ENCODE measurements at places on chromosomes 7 and 10.

DNA sequence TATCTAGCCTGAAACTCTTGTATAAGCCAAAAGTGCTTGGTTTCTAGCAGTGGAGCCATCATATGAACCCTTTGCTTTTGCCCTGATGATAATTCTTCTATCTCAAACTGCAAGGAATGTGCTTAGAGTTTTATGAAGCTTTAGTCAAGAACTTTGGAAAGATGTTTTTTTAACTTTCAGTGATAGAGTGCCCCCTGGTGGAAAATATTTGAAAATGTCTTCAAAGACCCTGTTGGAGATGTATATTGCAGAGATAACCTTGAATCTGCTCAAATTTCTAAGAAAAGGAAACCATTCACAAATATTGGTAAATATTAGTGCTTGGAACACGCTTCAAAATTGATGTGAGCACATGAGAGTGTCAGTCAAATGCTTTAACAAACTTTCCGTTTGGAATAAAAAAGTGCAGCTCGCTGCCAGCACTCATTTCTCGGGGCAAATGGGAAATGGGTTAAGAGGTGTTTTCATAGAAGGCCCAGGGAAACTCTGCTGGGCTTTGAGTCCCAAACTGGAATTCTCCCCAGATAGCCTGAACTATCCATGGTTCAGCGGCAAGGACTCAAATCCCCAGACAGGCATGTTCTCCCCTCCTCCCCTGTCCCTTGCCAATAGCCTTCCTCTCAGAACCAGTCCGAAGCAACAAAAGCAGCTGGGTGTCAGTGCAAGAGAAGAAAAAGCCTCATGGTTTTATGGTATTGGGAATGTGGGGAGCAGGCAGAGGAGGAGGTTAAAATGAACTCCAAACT lies 129.3 kb downstream of the MYOF start:
- peak; percentile 72 for DNase-seq

DNA sequence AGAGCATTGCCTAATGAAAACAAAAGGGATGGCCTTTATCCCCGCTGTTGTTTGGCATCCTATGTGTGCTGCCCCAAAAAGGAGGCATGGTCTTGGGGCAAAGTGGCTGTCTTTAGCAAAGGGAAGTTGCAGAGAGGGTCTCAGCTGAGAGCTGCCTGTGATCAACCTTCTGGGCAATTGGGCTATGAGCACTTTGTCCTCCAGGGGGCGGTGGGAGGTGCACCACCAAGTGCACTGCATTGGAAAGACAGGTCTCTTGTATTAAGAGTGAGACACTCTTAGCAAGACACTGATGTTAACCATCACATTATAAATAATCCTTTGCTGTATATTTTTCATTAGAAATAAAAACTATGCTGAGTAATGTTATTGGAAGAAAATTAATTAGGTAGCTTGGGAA lies 314.8 kb downstream of the POM121L12 start:
- DNase-seq = no peak

- DNase-seq = no peak
Measured at GRCh38 chr7:158473221-158473620, 114.4 kb downstream of the PTPRN2 start.

DNA sequence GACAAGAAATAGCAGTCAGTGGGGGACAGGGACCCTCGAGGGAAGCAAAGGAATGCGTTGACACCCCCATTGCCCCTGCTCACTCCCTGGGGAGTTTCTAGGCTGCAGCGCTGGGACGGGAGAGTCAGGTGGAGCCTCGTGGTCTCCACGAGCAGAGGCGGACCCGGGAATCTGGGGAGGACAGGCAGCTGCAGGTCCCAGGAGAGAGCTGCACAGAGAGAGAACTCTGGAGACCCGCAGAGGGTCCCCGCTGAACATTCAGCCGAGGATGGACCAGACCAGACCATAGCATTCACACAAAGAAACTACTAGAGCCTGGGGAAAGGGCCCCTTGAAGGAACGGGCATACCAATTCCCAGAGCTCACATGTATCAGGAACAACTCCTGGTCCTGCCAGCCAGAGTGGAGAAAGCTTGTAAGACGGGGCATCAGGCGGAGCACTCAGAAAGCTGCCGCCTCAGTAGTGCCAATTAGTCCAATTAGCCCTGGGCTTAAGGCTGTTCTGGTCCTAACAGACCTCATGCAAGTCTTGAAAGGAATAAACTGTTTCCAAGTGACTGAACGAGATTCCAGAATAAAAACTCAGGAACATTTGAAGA lies 966.7 kb upstream of the ZNF722 start:
- DNase-seq = no peak

DNA sequence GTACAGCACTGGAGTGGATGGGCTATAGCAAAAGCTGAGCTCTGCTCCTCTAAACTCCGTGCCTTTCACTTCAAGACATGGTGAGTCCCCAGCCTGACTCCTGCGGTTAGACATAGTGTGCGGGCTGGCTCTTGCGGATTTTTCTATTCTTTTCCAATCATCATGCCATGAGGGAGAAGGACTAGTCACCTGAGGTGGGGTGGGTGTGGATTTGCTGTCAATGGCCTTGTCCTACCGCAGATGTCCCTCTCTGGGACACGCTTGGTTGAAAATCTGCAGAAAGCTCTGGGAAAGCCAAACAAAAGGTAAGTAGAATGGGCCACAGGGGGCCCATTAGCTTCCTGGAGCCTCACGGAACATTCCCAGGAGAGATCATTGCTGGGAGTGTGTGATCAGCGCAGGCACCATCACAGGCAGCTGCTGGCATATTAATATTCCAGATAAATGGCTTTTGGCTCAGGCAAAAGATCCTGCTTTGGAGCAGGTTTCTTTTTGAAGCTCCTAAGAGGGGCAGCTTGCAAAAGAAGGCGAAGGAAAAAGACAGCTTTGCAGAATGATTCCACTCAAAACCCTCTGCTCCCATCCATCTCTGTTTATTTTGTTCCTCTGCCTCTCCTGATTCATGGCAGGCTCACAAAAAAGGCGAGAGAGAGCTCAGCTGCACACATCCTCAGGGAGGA lies 509.0 kb upstream of the ZMIZ1 start:
- no peak for DNase-seq

DNA sequence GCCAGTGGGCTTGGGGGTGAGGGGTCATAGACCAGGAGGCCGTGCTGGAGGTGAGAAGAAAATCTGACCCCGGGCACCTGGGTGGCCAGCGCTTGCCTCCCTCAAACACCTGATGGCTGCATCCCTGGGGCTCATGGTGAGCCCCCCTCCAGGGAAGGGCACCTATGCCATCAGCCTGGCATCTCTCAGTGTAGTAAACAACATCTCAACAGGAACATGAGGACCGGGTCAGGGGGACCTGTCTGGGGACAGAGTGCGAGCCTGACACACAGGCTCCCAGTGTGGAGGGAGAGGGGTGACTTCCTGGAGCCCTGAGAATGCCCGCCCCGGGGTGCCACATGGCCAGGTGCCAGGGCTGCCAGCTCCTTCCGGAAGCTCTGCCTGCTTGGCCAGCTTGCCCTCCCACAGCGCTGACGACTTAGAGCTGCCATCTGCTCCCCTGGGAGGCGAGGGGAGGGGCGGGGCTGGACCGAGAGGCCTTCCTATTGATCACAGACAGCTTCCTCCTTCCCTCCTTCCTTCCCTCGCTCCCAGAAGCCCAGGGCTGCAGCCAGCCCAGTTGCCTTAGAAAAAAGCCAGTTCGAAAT lies 12.3 kb downstream of the STX1A start:
- DNase-seq = no peak

DNA sequence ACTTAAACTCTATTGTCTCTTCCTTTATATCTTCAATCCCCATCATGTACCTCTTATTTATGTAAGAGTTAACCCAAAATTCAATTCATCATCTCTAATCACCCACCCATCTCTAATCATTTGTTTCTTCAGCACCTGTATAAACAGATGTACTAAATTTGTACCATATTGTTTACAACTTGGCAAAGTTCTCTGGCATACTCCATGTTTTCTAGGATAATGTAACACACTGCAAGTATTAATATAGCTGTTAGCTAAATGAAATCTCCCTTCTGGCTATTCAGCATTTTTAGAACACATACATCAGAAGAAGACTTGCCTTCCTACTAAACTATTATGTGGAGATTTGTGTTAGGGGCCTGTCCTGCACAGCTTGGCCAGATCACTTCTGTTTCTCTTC lies 33.1 kb downstream of the MALSU1 start:
- peak; percentile 53 for DNase-seq

DNA sequence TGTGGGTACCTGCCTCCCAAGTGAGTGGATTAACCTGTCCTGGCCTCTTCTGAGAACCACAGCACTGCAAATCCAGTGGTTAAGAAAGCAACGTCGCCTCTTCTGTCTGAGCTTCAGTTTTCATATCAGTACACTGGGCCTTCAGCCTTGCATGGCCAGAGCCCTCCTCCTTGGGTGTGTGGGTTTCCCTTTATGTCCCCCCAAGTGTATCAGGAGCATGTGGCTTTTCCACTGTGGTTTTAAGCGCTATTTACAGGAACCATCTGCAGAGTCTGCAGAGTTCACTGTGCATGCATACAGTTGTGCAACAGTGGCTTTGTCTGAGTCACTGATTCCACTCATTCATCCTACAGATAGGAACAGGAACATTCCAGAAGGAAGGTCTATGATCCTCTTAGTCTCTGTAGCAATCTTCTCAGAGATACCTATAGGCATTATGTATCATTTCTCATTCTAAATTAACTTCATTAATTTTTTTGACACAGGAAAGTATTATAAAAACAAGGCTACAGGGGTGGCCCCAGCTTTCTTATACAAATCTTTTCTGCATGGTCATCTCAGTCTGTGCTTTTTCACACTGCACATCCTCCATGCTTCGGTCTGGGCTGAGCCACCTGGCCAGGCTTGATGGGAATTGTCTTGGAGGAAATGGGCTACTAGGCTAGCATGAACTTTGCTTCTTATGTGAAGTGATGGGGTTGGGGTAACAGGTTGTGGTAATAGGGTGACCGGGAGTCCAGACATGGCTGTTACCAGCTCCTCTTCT lies 17.1 kb downstream of the MBL2 start:
- DNase-seq = peak; percentile 39

DNA sequence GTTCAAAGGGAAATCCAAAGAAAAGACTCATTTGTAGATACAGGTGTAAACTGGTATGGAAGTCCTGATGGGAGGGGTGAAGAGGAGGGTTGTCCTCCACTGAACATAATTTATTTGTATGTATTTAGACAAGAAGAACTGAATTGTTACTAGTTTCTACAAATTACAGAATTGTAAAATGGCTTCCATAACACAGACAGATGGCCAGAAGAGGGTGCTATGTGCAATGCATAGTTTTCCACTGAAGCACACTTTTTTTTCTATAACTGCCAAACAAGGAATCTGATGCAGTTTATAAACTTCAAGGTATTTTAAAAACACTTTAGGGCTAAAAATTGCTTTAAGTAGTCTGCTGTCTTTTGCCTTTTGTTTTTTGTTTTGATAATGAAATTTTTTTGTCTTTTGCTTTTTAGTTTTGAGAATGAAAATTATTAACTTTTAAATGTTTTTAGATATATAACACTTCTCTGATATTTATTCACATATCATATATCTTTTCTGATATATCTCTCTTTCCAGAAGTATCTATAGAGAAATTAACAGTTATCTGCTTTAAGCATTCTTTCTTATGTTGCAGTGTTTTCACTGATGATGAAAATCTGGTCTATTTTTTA lies 58.5 kb downstream of the PHYHIPL start:
- peak; percentile 72 for DNase-seq
